ENCODE measurements at places on chromosomes 4 and X.

DNA sequence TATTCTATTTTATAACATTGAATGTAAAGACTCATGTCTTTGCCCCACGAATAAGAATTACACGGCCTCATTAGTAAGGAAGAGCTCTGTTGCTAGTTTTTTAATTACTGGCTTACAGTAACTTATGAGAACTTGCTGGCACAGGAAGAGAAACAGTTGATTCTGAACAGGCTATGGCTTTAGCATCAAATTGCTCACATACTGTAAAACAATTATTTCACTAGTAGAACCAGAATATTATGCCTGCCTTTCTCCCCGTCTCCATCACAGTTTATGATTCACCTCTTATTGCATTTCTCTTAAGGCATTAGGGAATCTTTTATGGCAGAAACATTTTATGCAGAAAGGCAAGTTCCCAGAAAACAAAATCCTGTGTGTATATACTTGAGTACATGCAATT, 126.1 kb downstream of the SPRY1 start:
- DNase-seq: no peak

- peak; percentile 77 for DNase-seq
Observed at GRCh38 chrX:153687121-153688039, at the start of gene SLC6A8. Gene SLC6A8, plus strand, starts transcription at chrX:153687926. Its CDS starts 649 bp downstream, at chrX:153688575.

DNA sequence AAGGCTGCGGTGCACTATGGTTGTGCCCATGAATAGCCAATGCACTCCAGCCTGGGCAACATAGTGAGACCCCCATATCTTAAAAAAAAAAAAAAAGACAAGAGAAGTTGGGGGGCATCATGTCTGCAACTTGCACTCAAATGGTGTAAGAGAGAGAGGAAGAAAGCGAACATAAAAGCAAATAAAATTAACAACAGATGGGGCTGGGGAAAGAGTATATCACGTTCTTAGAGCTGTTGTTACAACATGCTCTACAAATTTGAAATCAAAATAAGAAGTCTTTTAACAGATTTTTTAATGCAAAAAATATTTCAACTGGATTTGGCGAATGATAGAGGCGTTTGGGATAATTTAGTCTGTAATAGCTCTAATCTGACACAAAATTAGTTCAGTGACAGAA, 144.9 kb downstream of the FNIP2 start:
- DNase-seq: no peak

DNA sequence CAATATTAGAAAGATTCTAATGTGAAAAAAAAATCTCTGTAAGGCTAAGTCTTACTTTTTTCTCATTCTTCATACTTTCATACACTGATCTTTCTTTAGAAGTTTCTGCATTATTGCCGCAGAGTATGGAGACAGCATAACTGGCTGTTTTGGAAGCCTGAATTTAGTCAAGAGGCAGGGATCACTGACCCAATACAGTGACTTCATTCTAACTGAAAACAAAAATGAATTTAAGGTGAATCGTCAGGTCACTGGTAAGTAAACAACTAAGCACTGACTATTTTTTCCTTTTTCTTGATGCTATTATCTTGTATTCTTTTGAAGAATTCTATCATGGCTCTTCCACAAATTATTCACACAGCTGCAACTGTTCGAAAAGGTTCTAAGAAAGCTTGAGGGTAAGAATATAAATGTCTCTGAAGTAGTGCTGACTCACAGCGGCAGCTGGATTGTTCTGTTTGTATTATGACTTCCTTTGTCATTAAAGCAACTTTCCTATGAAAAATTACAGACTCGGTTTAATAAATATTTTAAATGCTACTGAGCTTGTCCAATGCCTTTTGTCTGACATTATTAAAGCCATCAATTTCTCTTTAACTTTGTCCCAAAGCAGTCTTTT, 609.3 kb downstream of the FSTL5 start:
- no peak for DNase-seq

- no peak for DNase-seq
Observed at GRCh38 chrX:4277122-4277521, 563.7 kb upstream of the PRKX start.

DNA sequence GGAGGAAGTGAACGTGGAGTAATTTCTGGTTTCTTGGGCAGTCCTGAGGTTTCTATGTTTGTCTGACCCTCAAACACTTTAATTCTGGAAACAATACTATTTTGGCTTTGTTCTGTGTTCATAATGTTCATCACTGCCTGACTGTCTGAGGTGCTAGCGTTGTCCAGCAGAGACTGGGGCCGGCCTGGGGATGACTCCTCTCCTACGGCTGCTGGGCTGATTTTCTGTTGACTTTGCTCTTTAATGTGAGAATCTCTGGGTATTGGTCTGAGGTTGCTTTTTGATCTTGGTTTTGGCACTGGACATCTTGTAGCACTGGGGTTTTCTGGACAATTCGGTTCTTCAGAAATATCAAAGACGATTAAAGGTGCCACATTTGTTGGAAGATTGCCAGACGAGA, 75.8 kb downstream of the RPS3A start:
- DNase-seq: no peak

- DNase-seq: no peak
Observed at GRCh38 chr4:25308306-25308705, 4.3 kb upstream of the ZCCHC4 start.

DNA sequence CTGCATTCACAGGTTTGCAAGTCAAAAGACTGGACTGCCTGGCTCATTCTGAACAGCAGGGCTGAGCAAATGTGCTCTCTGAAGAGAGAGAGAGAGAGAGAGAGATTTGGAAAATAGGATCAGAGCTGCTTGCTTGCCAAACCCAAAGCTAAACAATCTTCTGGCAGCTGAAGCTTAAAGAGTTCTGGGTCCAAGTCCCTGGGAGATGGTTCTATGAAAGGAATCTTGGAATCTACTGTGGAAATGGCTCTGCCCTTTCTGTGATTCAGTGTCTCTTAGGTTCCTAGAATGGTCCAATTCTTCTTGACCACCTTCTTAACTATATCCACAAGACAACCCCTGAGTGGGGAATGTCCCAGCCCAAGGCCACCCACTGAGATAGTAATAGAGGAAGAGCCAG, 66.1 kb upstream of the EFNB1 start:
- no peak for DNase-seq

DNA sequence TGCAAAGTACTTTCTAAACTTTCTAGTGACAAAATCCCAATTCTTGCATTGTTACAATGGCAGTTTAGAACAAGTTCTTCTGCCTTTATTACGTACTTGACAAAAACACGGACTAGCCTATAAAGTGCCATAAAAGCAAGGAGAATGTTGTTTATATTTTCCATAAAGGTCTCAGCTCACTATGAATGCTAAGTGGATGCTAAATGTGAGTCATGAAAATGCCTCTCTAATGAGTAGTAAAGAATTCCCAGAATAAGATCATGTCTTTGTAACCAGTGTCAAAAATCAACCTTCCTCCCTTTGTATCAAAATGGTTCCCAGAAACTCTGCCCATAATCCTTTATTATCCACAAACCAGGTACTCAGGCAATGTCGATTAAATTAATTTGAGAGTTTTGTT, 539.8 kb upstream of the SLIT2 start:
- DNase-seq: no peak

DNA sequence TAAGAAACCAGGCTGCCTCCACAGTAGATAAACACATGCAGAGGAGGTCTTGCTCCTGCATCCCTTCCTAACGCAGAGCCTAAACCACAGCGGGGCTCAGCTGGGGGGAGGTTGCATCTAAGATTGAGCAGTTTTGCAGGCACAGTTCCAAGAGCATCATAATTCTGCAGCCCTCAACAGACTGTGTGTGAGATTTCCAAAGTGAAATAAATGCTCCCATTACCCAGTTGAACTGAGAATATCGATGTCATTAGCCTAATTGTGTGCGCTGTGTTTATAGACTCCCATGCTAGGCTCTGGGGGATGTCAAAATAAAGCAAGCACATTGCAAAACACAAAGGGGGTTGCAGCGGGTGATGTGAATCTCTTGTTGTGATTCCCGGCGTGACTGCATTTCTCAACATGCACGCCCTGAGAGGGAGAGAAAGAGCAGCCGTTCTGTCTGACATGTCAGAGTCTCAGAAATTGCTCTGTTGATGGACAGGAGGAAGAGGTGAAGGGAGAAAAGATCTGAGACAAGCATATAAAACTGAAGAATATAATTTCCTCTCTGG, 150.0 kb upstream of the PSAPL1 start:
- DNase-seq: no peak

DNA sequence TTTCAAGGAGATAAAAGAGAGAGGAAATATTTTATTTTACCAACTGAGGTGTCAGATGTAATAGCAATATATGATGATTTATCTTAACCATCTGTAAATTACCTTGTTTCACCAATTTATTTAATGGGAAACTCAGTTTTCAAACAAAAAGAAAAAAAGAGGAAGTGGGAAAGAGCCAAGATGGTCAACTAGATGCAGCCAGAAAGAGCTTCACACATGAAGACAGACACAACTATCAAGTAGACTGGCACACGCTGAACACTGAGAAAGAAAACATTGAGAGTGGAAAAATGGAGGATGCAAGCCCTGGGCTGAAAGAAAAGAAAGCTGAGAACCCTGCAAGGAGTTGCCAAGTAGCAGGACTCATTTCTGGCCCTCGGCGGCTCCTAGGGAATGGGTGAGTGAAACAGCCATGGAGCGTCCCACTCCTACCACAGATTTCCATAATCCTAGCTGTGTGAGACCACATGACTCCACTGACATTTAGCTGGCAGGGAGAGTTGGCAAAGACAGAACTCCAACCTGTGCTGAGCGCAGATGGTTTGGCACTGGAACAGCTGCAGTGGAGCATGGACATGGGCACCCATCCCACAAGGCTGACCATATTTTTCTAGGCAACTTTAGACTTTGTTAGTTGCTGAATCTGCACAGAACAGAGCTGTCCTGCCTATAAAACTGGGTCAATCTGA, 409.3 kb downstream of the FAM47B start:
- no peak for DNase-seq

GRCh38 chrX:73266766-73267165, 52.1 kb upstream of the NAP1L2 start:
- DNase-seq: no peak

GRCh38 chr4:87962398-87963146, 12.9 kb upstream of the SPP1 start:
- DNase-seq: no peak

- DNase-seq: no peak
Observed at GRCh38 chr4:21102667-21103066, 402.4 kb downstream of the PACRGL start.

- DNase-seq: no peak
Observed at GRCh38 chrX:75625232-75625631, 102.4 kb upstream of the ZDHHC15 start.

GRCh38 chr4:159158985-159159384, 56.1 kb downstream of the RAPGEF2 start:
- DNase-seq: no peak

- DNase-seq: no peak
Observed at GRCh38 chr4:102501447-102501696, 213 bp downstream of the NFKB1 start.

DNA sequence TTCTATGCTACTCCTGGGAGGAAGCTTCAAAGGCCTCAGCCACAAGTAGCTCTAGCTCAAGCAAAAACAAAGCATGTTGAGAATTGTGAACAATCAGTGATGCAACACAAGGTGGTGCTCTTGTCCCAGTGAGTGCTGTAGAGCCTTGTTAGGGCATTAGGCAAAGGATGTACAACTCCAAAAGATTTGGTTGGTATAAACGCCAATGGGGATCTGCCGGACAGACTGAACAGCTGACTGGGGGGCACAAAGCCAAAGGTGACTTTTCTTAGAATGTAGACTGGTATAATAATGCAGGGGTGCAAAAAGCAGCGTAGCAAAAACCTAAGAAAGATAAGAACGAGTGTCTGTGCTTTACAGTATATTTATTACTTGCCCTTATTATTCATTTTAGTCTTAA, 62.6 kb upstream of the ALB start:
- DNase-seq: peak; percentile 71

- no peak for DNase-seq
Observed at GRCh38 chr4:56979421-56980072, 851 bp downstream of the POLR2B start.

- DNase-seq: no peak
Observed at GRCh38 chr4:3845744-3846429, 79.7 kb downstream of the ADRA2C start.

- DNase-seq: no peak
Observed at GRCh38 chr4:68401231-68401630, 46.0 kb upstream of the TMPRSS11E start.

GRCh38 chr4:111066001-111066400, 443.1 kb upstream of the PITX2 start:
- no peak for DNase-seq

DNA sequence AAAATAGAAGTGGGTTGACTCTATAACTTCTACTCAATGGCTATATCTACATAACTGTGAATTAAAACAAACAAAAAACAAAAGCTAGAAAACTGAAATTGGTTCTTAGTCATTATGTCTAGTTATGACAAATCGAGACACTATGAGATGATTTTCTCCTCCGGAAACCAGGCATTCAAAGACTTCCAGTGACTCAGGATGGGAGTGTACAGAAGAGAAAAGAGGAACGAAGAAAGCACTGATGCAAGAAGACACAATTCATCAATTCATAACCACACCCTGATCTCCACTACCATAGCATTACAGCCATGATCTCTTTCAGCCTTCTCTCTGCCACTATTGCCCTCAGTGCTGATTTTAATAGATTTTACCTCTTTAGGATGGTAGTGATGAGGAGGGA, 253.6 kb downstream of the CBLL2 start:
- no peak for DNase-seq

- DNase-seq: no peak
Observed at GRCh38 chr4:87153078-87153870, 67.1 kb downstream of the KLHL8 start.

DNA sequence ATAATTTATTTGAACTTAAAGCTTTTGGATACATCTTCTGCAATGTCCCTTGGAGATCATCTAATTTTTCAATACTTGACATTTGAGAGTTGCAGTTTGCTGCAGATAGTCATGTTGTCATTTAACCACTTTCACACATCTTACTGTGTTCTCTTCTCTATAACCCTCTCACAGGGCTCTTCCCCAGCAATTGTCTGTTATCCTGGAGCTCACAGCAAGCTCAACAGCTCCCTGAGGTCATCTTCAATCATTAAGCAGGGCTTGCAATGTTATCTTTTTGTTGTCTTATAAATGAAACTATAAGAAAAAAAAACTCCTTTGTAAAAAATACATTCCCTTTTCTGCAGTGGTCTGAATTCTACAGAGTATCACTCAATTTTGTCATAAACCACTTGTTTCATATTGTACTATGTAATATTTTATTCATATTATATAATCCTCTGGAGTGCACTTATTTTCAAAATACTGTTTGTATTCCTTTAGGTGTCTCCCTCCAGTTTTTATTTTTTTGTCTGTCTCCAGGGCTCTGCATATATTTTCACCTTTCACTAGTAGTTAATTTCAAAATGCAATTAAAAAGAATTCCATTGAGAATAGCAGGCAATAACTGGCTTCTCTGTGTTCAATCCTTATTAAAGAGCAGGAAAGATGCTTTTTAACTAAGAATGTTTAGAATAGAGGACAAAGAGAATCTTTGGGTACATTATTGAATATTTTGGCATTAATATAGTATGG, 106.3 kb upstream of the ARSJ start:
- DNase-seq: no peak
